ENCODE measurements at places on chromosomes 6 and 20.

DNA sequence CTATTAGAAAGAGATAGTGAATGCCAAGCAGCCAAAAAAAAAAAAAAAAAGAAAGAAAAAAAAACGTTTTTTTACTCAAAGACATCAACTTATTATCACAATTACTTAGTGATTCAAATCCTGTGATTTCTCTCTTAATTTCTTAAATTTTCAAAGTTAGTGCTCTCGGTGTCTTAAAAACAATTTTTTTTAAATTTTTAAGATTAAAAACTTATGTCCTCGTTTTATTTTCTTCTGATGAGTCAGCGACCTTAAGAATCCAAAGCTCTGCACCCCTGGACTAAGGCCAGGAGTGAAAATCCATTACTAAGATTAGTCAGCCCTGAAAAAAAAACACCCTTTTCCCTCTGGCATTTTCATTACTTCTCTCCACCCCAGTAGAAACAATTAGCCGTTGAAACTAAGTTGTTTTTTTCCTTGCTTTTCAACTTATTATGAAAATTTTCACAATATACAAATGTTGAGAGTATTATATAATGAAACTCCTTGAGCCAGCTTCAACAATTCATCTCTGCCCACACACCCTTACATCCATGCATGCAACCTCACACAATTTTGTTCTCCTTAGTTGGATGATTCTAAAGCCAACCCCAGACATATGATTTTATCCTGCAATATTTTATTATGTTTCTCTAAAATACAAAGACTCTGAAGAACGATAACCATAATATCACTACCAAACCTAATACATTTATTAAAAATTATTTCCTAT is 85.6 kb upstream of the CARMIL1 start:
- DNase-seq: no peak

DNA sequence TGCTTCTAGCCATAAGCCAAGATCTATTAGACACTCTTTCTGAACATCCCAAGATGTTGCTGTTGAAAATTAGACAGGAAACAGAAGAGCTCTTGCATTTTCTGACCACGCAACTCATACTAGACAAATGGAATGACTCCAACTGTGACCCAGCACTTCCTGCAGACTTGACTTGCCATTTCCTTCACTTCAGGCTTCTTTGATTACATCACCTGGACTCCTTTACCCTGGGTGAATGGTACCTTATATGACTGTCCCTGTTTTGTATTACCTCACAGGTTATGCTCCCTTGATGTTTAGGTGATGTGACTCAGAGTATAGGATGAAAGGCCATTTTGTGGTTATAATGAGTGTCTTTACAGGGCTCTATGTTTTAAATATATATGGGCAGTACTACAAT is 236.1 kb downstream of the BMP2 start:
- no peak for DNase-seq

DNA sequence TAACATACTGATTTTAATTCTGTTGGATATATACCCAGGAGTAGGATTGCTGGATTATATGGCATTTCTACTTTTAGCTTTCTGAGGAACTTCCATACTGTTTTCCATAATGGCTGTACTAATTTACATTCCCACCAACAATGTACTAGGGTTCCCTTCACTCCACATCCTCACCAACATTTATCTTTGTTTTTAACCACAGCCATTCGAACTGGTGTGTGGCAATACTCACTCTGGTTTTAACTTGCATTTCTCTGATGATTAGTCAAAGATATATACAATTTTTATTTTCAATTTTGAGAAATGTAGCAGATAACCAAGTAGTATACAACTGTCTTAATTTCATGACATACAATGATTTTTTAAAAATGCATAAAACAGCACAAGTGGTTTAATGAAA is 30.3 kb upstream of the ADGRG6 start:
- no peak for DNase-seq

- no peak for DNase-seq
Observed at GRCh38 chr6:137927777-137928218, 60.7 kb downstream of the TNFAIP3 start.

- no peak for DNase-seq
Observed at GRCh38 chr6:44598679-44599078, 211.2 kb downstream of the CDC5L start.

GRCh38 chr6:16165641-16166040 is 36.8 kb downstream of the MYLIP start:
- no peak for DNase-seq

DNA sequence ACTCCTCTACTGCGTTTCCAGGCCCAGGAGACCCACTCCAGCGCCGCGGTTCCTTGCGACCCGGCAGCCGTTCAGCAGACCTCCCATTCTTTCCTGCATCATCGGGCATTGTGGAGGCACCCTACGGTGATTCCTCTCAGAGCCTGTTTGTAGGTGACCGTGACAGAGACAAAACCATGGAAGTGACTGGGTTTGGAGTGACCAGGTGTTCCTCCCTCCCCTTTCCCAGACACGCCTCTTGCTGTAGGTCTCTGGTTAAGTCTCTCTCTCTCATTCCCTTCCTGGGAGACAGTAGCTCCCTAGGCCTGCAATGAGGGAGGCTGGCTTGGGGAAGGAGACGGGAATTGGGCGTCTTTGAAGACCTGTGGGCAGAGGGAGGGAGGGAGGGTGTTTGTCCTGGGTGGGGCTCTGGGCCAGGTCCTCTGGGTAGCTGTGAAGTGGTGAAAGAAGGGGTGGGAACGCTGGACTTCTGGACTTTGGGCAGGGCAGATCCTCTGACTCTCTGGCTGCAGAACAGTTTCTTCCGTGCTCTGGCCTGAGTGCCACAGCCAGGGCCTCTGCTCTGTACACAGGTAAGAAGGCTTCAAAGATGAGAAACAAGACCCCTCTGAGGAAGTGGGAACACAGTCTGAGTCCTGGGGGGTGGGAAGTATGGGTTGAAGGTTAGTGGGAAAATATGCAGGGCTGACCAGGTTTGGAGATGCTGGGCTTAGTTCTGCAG is 763 bp downstream of the KLC4 start:
- DNase-seq: no peak

DNA sequence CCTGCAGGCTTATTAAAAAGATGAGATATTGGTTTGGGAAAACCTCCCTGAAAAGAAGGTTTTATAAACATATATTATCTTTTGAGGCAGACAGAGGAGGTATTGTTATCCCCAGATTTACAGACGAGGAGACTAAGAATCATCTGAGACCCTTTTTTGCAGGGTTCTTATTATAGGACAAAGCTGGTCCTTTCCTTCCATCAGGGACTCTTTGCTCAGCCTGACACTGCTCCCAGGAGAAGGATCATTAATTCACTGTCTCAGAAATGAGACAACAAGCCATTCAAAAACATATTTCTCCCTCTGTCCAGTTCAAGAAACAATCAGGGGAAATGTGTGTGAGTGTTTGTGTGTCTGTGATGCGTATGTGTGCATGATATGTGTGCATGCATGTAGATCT is 33.5 kb downstream of the HIVEP2 start:
- DNase-seq: no peak

DNA sequence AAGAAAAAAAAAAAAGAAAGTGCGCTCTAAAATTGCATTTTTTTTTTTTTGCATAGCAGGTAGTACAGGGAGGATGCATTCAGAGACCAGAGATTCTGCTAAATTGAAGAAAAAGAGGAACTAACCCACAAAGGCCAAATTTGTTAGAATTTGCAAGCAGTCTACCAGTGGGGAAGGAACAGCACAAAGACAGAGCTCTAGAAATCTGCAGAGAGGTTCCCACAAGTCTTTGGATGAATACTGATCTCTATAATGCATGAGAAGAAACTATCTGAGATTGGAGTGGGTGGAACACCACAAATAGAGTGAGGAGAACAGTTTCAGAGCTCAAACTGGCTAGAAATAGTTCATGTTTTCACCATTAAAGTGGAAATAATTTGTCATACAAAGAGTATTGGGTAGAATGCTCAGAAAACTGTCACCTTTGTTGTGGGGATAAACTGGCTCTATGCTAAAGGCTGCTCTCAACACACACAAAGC is 79.6 kb upstream of the AHI1 start:
- DNase-seq: no peak

DNA sequence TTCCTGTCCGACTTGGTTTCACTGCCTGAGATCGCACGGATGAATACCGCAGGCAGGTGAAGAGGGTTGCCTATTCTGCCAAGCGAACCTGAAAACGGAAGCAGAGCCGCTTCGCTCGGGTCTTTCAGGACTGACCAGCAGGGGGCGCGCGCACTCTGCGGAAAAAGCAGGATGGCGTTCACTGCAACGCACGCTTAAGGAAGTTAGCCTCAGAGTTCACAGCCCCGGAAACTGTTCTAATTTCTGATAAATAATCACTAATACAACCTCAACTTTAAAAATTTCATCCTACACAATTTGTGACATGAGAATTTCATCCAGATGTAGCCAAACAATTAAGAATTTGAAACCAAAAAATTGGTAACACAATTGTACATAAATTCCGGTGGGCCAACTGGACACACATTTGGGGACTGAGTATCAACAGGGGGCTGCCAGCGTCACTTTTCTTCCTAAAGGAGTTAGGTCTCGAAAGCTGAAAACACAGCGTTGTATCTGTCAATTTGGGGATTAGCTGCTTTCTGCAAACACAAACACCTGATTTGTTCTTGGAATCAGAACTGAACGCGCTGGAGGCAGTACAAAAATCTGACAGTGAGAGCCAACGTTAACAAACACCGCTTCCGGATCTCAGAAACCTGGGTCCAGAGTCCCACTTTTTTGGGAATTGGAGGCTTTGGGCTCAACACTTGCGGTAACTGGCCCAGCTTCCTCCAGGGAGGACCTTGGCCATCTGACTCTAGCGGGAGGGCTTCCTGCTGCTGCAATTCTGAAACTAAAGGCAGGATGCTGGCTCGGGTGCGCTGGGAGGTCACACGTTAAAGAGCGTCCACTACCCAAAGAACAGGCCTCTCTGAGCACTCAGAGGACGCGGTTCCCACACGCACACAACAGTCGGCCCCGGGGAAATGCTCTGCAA is 8.8 kb downstream of the PXDC1 start:
- peak; percentile 82 for DNase-seq

GRCh38 chr6:165820407-165820806 is 157.4 kb upstream of the PDE10A start:
- no peak for DNase-seq

DNA sequence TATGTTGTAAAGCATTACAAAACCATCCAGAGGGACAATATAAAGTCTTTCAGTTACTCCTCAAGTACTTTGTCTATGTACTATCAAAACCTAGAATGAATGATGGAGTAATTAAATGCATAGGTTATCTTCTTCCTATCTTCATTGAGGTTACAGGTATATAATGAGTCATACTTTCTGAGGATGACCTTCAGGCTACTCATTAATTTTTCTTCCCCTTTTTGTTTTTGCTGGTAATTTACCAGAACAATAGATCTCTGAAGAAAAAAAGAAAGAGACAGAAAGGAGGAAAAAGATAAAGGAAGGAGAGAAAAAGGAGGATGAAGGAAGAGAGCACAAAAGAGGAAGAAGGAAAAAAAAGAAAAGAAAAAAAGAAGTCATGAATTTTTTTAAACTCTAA is 398.4 kb downstream of the TBC1D32 start:
- DNase-seq: no peak

- no peak for DNase-seq
Observed at GRCh38 chr6:79671600-79672266, 40.6 kb downstream of the SH3BGRL2 start.

DNA sequence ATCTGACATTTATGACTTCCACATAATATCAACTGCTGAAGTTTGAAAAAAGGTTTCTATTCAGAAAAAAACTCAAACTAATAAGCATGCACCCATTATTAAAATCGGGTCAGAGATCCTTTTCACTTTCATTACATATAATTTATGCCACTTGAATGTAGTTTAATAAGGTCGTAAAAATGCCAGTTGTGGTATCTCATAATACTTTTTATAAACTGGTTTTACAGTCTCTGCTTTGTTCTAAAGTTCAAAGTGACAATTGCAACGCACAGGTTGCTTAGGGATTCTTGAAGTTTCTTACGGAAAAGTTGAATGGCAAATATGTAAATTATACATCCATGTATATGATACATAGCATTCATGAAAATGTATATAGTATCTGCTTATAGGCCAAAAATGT is 229.4 kb upstream of the CEP162 start:
- no peak for DNase-seq

DNA sequence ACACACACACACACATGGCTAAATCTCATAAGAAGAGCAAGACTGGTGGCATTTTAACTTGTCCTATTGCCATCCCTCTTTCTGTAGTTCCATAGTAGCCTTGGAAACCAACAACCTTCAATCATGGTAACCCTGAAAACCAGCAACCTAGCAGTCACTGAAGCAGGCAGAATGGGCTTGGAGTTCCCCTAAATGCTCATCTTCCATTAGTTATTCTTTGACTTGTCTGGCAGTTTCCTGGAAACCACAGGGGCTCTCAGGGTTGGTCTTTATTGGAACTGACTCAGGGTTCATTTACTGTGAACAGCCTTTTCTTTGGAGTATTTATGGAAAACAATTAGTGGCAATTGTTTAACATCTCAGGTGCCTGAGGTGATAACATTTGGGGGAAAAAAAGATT is 19.4 kb upstream of the BRPF3 start:
- DNase-seq: no peak

GRCh38 chr6:149895048-149895590 is 2.8 kb downstream of the RAET1E start:
- no peak for DNase-seq

- DNase-seq: no peak
Observed at GRCh38 chr6:167997642-167998041, at the start of gene KIF25. TSS of gene KIF25 (plus strand) at chr6:167997671. CDS start at chr6:168029586, 31,915 bp downstream.

DNA sequence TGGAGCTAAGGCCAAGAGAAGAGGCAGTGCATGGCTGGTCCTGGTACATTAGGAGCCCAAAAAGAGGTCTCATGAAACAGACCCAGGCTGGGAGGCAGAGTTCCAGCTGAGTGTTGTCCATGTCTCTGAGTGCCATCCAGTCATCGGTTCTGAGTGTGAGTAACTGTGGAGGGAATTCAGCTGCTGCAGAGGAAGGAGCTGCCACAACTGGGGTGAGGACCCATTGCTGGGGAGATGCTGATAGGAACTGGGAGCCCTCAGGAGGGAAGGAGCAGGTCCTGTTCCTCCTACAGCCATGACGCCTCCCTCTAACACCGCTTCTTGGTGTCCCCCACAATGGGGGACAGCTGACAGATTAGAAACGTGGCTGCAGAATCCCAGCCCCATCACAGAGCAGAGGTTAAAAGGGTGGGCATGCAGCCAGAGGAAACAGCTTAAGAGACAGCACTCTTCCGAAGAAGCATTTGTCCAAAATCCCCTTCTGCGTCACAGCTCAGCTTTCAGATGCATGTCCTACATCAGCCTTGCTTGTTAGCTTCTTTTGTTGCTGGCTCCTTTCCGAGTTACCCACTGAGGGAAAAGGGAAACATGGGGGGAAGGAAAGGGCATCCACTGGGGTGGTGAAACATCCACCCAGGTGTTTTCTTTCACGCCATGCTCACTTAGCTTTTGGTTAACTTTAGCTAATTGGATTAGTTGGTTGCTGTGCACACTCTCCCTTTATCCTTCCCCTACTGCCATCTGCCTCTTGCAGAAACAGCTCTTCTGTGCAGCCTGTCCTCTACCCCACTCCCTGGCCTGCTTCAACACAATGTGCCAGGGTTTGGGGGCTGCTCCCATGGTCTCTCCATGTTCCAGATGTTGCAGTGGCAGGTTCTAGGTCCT is 239.2 kb downstream of the SYNDIG1 start:
- DNase-seq: no peak

GRCh38 chr20:32911355-32911754 is 52.6 kb downstream of the EFCAB8 start:
- no peak for DNase-seq

Data from NCI-H2227 treated with DMSO at 0.1 percent for 48 hours (cell line).